COR-L47 (cell line): ENCODE measurements at places on chromosomes 3 and 15.

- DNase-seq, result no peak
Measured at GRCh38 chr15:36769098-36769497, 189.7 kb downstream of the CDIN1 start.

DNA sequence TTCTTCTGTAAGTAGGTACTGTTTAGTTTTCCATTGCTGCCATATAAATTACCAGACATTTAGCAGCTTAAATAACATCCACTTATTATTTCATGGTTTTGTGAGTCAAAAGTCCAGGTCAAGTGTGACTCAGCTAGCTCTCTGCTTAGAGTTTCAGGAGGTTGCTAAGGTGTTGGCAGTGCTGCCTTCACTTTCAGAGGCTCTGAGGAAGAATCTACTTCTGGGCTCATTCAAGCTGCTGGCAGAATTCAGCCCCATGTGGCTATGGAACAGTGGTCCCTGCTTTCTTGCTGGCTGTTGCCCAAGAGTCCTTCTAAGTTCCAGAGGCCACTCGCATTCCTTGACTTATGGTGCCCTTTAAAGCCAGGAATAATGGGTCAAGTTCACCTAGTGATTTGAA lies 4.5 kb downstream of the CFAP44 start:
- DNase-seq, result no peak

DNA sequence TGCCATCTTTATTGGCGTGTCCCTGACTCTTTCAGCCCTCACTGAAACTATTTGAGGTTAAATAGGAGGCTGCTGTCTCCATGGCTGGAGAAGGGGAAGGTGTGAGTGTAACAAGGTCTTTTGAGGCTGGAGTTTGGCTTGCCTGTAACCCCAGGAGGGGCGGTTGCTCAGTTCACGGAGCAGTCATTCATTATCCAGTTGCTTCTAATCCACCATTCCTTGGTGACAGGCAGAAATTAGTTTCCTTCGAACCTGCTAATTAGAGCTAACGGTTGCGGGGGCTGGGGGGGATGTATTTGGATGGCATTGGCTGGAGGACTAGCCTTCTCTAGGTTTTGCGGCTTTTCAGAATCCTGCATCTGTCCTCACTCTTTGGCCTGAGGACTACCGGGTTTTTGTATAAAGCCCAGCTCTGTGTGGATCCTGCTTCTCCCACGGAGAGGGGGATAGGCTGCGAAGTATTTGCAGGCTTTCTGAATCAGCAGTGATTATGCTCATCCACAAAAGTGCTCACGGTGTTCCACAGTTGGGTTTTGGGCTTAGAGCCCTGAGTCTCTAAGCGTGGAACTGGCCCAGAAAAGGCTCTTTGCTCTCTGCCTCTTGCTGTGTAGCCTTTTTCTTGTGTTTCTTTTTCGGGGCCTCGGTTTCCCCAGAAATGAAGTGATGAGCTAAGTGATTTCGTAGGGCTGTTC lies 18.6 kb downstream of the FGD5 start:
- DNase-seq, result no peak

DNA sequence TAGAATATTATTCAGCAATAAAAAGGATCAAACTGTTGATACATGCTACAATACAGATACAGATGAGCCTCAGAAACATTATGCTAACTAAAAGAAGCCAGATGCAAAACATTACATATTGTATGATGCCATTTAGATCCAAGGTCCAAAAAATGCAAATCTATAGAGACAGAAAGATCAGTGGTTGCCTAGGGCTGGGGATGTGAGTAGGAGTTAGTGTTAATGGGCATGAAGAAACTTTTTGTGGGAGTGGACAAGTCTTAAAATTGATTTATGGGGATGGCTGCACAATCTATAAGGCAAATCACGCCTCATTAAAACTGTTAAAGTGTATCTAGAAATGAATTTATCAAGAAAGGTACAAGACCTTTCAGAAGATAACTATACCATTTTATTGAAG lies 45.0 kb downstream of the EHHADH start:
- no peak for DNase-seq

GRCh38 chr3:56042326-56042951 lies 425.8 kb downstream of the ERC2 start:
- DNase-seq, result peak; percentile 13

DNA sequence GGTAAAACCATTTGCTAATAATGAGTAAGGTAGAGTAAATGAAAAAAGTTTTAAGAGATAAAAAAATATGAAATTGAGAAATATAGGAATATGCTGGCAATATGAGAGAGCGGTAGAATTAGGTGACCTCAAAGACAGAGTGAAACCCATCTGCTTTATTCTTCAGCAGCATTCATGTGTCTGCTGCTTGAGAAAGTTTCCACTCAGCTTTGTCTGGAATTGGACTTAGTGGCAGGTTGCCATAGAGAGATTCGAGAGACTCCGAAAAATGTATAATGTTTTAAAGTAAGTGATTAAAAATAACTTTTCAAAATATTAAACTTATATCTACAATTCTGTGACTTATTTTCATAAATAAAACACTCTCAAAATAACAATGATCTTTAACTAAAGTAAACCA lies 5.0 kb downstream of the SUCNR1 start:
- no peak for DNase-seq

GRCh38 chr15:77546050-77546501 lies 86.6 kb downstream of the LINGO1 start:
- no peak for DNase-seq

- no peak for DNase-seq
Measured at GRCh38 chr15:59298225-59298853, 74.3 kb downstream of the MYO1E start.

GRCh38 chr15:84911879-84912660 lies 27.6 kb downstream of the SLC28A1 start:
- DNase-seq, result no peak

DNA sequence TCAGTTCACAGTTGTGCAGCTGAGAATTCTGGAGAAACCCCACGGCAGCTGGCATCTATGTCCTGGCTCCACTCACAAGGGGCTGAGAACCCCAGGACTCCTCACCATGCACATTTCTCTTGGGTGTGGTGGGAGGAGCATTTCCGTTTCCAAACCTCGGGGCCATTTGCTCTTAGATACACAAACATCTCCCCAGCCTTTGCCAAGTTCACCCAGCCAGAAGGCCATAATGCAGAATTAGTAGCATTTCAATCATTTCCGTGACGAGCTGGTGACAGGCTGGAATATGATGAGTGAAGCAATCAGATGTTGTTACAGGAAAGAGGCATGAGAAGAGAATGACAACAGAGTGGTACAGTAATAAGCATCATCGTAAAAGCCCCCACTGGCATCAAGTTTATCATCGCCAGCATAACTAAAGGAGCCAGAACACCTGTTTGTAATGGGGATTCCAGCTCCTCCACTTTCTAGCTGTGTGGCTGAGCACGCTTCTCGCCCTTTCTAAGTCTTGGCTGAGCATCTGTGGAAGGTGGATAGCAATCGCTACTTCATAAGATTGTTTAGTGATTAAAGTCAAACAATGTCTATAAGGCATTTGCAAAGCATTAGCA lies 82.0 kb downstream of the LIPC start:
- DNase-seq, result peak; percentile 68

GRCh38 chr3:179476215-179476614 lies 24.9 kb upstream of the GNB4 start:
- no peak for DNase-seq

- no peak for DNase-seq
Measured at GRCh38 chr3:125960066-125960424, 8.9 kb upstream of the ROPN1B start.

DNA sequence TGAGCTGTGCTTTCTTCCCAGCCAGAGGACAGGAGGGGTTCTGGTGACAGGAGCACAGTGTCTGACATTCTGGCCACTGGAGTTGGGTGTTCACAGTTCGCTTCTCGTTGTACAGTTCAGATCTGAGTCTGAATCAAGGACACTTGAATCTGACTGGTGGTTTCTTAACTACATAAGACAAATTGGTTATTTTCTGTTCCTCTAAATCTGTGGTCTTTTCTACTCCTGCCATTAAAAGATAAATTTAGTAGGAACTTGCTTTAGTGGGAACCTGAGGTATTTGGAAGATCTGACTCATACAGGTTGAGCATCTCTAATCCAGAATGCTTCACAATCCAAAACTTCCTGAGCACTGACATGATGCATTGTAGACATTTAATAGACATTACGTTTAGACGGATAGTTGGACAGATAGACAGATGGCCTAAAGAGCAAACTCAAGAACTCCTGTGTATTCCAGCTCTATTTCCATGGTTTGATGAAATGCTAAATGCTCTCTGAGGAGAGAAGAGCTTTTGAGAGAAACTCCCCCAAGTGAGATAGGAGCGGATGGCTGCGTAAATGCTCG lies 71.0 kb downstream of the CCK start:
- DNase-seq, result no peak

GRCh38 chr3:111506435-111506834 lies 35.6 kb upstream of the CD96 start:
- no peak for DNase-seq

- peak; percentile 49 for DNase-seq
Measured at GRCh38 chr15:47801522-47801921, 84.2 kb downstream of the SEMA6D start.

DNA sequence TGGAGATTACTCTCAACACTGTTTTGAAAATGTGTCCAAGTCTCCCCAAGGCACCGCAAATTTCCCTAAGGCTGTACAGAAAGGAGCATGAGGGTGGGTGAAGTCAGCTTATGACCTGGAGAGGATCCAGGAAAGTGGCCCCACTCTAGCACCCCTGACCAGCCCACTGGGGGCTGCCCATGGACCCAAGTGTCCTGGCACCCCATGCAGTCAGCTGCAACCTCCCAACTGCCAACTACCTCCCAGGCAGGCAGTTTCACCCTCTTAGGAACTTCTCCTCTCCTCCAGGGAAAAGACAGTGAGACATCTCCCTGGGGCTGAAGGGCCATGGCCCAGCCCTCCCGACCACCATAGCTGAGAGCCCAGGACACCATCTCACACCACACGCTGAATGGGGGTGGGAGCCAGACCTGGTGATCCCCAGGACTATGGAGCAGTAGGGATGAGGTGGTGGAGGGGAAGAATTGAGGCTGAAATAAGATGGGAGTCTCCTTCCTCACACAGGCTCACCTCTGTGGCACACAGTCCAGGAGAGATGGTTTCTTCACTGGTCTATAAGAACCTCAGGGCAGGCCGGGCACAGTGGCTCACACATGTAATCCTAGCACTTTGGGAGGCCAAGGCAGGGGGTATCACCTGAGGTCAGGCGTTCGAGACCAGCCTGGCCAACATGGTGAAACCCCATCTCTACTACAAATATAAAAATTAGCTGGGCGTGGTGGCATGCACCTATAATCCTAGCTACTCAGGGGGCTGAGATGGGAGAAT lies 104.4 kb downstream of the DAPK2 start:
- no peak for DNase-seq

DNA sequence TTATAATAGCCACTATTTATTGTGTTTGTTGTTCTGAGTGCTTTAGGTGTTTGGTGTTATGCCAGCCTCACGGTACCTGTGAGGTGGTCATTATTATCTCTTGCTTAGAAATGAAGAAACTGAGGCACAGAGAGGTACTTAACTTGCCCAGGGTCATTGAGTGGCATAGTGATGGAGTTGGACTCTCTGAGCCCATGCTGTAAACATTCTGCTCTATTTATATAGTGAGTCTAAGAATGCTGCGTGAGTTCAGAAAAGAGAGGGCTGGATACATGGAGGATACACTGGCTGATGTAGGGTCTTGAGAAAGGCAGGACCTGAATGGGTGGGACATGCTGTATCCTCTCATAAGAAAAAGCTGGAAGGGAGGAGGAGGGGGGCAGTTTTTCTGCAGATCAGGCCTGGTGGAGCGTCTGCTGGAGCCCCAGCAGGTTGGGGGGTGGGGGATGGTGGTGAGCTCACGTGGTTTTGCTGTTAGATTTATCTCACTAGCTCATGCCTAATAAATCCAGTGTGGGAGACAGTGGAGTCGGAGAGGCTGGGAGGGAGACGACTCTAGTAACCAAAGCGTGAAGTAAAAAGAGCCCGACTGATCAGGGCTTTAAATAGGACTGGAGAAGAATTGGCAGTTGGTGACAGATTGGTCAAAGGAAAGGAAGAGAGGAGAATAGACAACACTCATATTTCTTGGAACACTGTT lies 16.0 kb downstream of the MED12L start:
- DNase-seq, result no peak

DNA sequence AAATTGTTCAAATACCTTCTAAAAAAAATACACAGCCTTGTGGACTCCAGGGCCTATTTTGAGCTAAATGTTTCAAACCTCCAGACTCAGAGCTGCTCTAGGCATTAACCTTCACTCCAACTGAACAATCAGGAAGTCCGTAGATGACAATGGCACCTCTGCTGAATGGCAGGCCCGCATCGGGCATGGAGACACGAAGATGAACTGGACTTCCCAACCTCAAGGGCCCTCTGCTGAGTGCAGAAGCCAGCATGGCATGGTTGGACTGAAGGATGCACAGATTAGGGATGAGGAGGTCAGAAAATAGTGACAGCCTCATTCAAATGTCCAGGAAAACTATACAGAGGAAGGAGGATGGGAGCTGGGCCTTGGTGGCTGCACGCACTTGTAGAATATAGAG lies 2.2 kb downstream of the FAM174B start:
- DNase-seq, result no peak

DNA sequence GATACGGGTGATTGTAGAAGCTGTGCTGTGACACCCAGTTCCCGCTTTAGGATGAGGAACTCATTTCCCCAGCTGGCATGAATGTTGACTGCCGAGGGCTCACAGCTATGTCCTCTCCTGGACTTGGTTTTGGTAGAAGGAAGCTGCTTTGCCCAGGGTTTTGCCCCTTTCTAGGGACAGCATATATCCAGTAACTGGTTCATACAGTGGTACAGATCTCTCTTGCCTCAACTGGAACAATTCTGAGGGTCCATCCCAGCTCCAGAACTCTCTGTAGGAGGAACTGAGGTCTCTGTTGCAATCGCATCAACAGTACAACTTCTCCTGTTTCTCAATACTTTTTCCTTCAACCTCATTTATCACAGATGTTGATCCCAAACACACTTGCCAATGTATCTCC lies 54.5 kb upstream of the FNDC3B start:
- DNase-seq, result no peak

DNA sequence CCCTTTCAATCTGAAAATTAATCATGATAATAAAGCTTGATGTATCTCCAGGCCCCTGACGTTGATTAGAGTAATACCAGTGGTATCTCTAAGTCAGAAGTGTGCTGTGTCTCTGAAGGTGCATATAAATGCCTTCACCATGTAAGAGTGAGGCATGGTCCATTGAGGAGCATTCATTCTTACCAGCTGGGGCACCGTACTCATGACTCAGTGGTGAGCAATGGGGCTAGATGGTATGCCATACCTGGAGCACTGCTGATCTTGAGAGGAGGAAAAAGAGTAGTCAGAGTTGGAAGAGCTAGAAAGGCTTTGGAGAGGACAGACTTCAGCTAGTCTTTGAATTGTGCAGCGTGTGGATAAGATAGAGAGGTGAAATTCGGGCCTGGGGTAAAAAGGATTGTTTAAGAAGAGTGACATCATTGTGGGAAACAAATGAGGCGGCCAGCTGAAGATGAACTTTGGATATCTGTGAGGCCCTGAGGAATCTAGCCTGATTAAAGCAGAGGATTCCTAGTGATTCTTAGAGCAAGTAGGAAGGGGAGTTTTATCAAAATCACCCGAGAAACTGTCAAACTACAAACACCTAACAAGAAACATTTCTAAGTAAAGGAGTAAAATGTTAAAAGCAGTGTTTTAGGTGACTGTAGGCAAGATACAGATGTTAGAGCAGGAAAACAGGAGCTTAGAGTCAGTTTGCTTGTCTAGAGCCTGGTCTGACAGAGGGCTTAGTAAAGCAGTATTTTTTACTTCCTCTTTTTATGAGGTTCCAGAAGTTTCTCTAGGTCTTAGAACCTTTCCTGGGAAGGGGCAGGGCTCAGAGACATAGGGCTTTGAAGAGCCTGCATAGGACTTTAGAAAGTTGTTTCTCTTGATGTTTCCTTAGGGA lies 13.6 kb downstream of the TMOD3 start:
- DNase-seq, result no peak
